Inflammatory macrophage treated with lipopolysaccharide for 1 hour (primary cell): ENCODE measurements at places on chromosomes 1 and 21.
A peak's percentile ranks its signal among the peaks of the same experiment; 100 is the strongest.

DNA sequence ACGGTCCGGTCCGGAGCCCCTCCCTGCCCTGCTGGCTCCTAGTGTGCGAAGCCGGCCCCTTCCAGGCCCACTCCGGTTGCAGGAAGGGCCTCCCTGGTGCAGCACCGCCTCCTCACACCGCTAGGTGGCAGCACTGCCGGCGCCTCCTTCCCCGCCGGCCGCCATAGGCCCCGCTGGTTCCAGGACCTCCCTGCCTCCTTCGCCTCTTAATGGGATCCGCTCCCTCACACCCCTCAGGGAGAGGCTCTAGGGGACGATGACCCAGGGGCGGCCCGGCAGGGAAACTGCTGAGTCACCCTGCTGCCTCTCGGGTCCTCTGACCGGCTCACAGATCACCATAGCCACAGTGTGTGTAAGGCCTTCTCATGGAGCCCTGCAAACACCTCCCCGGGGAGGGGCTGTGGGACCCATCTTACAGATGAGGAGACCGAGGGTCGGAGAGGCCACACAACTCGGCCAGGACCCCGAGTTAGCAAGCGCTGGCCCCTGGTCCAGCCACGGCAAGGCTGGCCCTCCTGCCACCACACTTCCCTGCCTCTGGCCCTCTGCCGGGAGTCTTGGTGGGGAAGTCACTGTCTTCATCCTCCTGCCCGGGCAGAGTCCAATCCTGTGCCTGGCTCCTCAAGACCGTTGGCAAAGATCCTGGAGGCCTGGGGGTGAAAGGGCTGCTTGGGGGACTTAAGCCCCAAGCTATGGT, 1.6 kb upstream of the AJAP1 start:
- peak; percentile 63 for DNase-seq

- no peak for DNase-seq
Measured at GRCh38 chr1:1116701-1117468, 996 bp upstream of the C1orf159 start.

DNA sequence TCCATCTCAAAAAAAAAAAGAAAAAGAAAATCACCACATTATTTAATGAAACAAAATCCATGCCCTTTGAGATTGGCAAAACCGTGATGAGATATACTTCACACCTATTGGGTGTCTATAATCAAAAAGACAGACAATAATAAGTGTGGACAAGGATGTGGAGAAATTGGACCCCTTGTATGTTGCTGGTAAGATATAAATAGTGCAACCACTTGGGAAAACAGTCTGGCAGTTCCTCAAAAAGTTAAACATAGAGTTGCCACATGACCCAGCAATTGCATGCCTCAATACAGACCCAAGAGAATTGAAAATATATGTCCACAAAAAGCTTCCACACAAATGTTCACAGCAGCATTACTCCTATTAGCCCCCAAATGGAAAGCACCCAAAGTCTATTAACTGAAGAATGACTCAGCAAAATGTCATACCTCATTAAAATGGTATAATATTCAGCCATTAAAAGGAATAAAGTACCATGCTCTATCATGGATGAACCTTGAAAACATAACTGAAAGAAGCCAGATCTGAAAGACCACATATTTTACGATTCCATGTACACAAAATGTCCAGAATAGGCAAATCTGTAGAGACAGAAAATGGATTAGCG, 24.3 kb downstream of the LMOD1 start:
- DNase-seq, result no peak

DNA sequence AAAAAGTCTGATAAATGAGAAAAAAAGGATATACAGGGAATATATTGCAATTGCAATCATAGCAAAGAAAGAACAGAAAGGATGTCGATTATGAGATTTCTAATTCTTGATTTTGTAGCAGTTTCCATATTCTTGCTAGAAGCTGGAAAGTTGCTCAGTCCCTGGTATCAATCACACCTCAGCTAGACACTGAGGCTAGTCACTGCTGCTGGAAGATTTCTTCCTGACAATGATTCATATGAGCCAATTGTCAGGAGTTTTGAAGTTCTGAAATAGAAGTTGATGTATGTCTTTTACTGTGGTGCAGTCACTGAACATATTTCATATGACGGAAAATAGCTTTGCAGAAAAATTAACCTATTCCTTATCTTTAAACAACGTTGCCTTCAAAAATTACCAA, 208.4 kb upstream of the C1orf105 start:
- DNase-seq, result no peak

GRCh38 chr1:56510642-56511021, 68.7 kb downstream of the PLPP3 start:
- no peak for DNase-seq

GRCh38 chr1:180905927-180906326, 6.8 kb upstream of the KIAA1614 start:
- DNase-seq, result no peak

GRCh38 chr1:45465277-45465676, 25.7 kb downstream of the TESK2 start:
- no peak for DNase-seq
